ENCODE measurements at places on chromosomes 12 and 14. TPM values are rescaled to one million over a fixed set of nuclear protein-coding genes. Genes with fewer than 3 reads are reported as not detected.

FITM1 gene
- total RNA-seq, result not detected

SMIM41 gene
- total RNA-seq, result not detected

USP44 gene
- 3.6 TPM for total RNA-seq

PLEKHD1 gene
- total RNA-seq, result 0.16 TPM

VRTN gene
- not detected for total RNA-seq

DHRS4L2 gene
- 1.9 TPM for total RNA-seq

RNASE4 gene
- 2.2 TPM for total RNA-seq

SYNE2 gene
- 94.8 TPM for total RNA-seq

SLC22A17 gene
- total RNA-seq, result 158 TPM

KRT80 gene
- not detected for total RNA-seq

FKBP3 gene
- 97.9 TPM for total RNA-seq

All from occipital lobe (tissue), 3 donors.